ENCODE measurements at places on chromosomes 2 and 18.

GRCh38 chr18:5456577-5457461 is 87.0 kb downstream of the EPB41L3 start:
- no peak for DNase-seq
- no peak overlapping the region for H3K4me3 ChIP-seq
- peak overlapping the region; percentile 15 for H3K27ac ChIP-seq
- no peaks in the 10 kb centered on the region for H3K36me3 ChIP-seq
- no peaks in the 10 kb centered on the region for H3K27me3 ChIP-seq
- peaks cover 7% of the 10 kb centered on the region for H3K4me1 ChIP-seq

- H3K27ac ChIP-seq = no peak overlapping the region
- no peak for DNase-seq
- H3K4me3 ChIP-seq = no peak overlapping the region
- H3K36me3 ChIP-seq = no peaks in the 10 kb centered on the region
Observed at GRCh38 chr2:64607381-64608304, 46.1 kb downstream of the SERTAD2 start.

DNA sequence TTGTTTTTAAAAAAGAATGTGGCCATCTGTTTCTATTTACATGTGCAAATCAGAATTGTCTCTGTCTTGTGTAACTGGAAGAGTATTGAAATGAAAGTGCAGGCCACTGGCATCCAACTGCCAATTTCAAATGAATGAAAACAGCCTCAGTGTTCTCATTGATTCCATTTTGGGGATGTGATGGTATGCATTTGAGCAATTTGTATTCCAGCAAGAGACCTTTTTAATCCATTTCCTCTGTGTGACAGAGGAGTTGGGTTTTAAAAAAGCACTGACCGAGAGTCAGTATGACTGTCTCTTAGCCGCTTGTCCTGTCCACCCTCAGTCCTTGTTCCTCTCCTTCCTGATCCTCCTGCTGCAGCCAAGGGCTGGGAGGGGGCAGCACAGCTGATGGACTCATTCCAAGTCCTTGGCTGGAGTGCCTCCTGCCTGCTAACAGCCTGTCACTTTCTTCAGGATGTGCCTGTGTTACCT is 50.0 kb downstream of the ASAP2 start:
- DNase-seq = no peak
- no peaks in the 10 kb centered on the region for H3K36me3 ChIP-seq
- peaks cover 30% of the 10 kb centered on the region for H3K4me1 ChIP-seq
- H3K27me3 ChIP-seq = no peaks in the 10 kb centered on the region

- H3K27me3 ChIP-seq = no peaks in the 10 kb centered on the region
- peak; percentile 96 for DNase-seq
- peaks cover 53% of the 10 kb centered on the region for H3K36me3 ChIP-seq
- H3K4me3 ChIP-seq = no peak overlapping the region
- peaks cover 10% of the 10 kb centered on the region for H3K4me1 ChIP-seq
- H3K27ac ChIP-seq = no peak overlapping the region
Observed at GRCh38 chr2:96251721-96252292, 14.0 kb downstream of the TMEM127 start.

- no peak overlapping the region for H3K4me3 ChIP-seq
- H3K27me3 ChIP-seq = no peaks in the 10 kb centered on the region
- no peaks in the 10 kb centered on the region for H3K4me1 ChIP-seq
- no peak for DNase-seq
- no peaks in the 10 kb centered on the region for H3K36me3 ChIP-seq
Observed at GRCh38 chr2:208820014-208820688, 413.6 kb downstream of the PTH2R start.

- no peaks in the 10 kb centered on the region for H3K27me3 ChIP-seq
- no peak overlapping the region for H3K27ac ChIP-seq
- no peak overlapping the region for H3K4me3 ChIP-seq
- DNase-seq = no peak
Observed at GRCh38 chr2:48213646-48214045, 307.3 kb upstream of the FBXO11 start.

GRCh38 chr2:217969588-217969987 is 33.2 kb downstream of the TNS1 start:
- no peak for DNase-seq
- no peak overlapping the region for H3K27ac ChIP-seq
- no peak overlapping the region for H3K4me3 ChIP-seq
- peaks cover 16% of the 10 kb centered on the region for H3K4me1 ChIP-seq
- no peaks in the 10 kb centered on the region for H3K36me3 ChIP-seq
- no peaks in the 10 kb centered on the region for H3K27me3 ChIP-seq

DNA sequence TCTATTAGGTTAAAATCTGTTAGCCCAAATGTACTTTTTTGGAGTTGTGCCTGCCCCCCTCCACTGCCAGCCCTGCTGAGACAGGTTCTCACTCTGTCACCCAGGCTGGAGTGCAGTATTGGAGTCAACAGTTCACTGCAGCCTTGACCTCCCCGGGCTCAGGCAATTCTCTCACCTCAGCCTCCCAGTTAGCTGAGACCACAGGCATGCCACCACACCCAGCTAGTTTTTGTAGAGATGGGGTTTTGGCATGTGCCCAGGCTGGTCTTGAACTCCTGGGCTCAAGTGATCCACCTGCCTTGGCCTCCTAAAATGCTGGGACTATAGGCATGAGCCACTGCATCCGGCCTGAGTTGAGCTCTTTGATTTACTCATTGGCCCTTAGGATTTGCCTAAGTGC is 110.7 kb downstream of the ICA1L start:
- H3K4me1 ChIP-seq = peaks cover 3% of the 10 kb centered on the region
- H3K36me3 ChIP-seq = peaks cover 3% of the 10 kb centered on the region
- no peak overlapping the region for H3K27ac ChIP-seq

DNA sequence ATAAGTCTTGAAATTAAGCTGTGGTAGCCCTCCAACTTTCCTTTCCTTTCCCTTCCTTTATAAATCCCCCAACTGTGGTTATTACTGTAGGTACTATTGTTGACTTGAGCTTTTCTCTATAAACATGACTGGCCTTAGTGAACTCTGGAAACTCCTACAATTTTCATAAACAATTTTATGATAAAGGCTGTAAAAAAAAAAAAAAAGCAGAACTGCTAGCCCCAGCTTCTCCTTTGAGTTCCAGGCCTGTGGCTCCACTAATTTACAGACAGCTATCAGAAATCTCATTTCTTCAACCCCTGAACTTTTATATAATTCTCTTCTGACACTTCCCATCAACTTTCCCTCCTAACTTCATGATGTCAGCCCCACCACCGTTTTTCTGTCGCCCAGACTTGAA is 174.3 kb downstream of the IKZF2 start:
- H3K36me3 ChIP-seq = no peaks in the 10 kb centered on the region
- no peak for DNase-seq
- no peaks in the 10 kb centered on the region for H3K27me3 ChIP-seq
- H3K4me1 ChIP-seq = no peaks in the 10 kb centered on the region
- no peak overlapping the region for H3K27ac ChIP-seq
- H3K4me3 ChIP-seq = no peak overlapping the region
